ENCODE measurements at places on chromosomes 6 and 20.

- no peak for DNase-seq
These were observed 98.1 kb downstream of the DNAH8 start for GRCh38 chr6:38813041-38813823.

DNA sequence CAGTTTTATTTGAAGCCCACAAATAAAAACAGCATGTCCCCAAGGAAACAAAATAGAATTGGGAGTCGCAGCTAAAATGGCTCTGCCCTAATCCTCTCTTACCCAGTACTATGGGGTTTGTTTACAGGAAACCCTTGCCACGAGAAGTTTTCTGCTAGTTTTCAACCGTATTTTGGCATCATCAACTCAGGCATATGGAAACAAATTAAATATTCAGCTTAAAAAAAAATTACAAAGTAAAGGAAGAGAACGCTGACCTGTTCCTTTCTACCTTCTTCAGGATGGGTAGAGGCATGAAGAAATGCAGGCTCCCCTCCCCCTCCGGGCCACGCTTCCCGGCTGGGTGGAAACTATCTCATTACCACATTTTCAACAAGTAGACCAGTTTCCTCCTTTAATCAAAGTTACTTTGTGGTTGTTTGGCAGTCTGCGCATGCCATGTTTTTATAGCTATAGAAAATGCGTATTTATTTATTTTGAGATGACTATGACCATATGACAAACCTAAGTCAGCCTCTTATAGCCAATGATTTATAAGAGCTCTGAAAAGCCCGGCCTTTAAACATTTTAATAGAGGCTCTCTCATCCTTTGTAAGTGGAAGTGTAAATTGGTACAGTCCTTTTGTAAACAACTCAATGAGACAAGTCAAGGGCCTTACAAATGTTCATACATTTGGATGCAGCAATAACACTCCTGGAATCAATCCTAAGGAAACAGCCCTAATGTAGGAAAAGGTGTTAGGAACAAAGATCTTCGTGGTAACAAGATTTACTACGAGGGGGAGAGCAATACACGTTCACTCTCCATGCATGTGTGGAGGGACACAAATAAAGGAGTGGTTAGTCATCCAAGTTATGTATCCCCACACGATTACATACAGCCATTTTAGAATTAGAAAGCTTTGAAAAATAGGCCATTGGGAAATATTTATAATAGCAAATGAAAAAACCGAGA is 16.1 kb upstream of the ZNF217 start:
- peak; percentile 76 for DNase-seq

DNA sequence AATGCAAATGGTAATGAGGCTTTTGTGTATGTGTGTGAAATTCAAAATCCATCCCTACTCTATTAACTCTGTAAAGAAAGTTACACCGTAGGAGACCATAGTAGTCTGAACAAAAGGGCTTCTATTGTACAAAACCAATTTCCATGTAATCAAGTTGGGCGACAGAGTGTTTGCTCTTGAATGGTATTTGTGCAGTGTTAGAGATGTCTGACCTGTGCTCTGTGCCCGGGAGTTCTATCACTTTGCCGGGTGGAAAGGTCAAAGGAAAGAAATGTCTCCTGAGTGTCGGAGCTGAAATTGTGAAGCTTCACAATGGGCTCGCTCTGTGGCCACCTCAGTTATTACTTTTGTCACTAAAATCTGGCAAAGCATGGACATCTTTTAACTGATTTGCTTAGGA is 312.0 kb downstream of the SAMD5 start:
- DNase-seq = no peak

GRCh38 chr20:18666803-18667415 is 79.1 kb downstream of the DTD1 start:
- DNase-seq = no peak

DNA sequence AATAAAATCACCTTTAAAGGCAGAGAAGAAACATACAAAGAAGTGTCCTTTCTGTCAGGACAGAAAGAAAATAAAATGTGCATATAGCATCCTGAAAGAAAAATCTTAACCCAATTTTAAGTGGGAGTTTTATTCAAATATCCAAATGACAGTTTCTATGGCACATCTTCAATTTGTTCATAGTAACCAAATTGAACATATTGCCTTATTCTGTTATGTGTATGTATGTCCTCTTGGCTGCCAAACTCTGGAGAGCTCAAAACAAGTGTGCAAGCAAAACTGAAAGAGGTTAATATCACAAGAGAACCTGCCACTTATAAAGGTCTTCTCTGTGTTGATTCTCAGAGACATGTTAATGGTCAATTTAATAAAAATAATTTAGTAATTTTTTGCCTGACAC is 334.7 kb downstream of the BCKDHB start:
- DNase-seq = no peak

GRCh38 chr6:53244399-53244931 is 95.8 kb upstream of the GCM1 start:
- no peak for DNase-seq

- DNase-seq = no peak
These were observed 216.2 kb upstream of the SOX4 start for GRCh38 chr6:21377356-21377755.

GRCh38 chr6:156731396-156731795 is 45.8 kb upstream of the ARID1B start:
- DNase-seq = no peak

GRCh38 chr6:10323018-10323417 is 91.9 kb downstream of the TFAP2A start:
- DNase-seq = no peak

DNA sequence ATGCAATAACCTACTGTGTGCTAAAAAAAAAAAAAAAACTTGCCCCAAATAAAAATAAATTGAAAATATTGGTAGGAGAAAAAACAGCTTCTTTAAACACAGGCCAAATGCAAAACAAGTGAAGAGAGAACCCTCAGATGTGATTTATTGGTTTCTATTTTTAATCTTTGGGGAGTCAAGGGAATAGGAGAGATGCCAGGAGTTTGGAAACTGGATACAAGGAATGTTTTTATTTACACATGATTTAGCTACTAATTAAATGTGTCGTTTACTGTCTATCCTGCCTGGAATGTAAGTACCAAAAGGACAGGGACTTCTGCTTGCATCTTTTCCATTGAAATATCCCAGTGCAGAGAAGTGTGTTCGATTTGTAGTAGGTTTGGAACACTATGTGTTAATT is 810.7 kb downstream of the MAFB start:
- DNase-seq = no peak

GRCh38 chr6:154236646-154237301 is 119.8 kb downstream of the IPCEF1 start:
- DNase-seq = no peak

DNA sequence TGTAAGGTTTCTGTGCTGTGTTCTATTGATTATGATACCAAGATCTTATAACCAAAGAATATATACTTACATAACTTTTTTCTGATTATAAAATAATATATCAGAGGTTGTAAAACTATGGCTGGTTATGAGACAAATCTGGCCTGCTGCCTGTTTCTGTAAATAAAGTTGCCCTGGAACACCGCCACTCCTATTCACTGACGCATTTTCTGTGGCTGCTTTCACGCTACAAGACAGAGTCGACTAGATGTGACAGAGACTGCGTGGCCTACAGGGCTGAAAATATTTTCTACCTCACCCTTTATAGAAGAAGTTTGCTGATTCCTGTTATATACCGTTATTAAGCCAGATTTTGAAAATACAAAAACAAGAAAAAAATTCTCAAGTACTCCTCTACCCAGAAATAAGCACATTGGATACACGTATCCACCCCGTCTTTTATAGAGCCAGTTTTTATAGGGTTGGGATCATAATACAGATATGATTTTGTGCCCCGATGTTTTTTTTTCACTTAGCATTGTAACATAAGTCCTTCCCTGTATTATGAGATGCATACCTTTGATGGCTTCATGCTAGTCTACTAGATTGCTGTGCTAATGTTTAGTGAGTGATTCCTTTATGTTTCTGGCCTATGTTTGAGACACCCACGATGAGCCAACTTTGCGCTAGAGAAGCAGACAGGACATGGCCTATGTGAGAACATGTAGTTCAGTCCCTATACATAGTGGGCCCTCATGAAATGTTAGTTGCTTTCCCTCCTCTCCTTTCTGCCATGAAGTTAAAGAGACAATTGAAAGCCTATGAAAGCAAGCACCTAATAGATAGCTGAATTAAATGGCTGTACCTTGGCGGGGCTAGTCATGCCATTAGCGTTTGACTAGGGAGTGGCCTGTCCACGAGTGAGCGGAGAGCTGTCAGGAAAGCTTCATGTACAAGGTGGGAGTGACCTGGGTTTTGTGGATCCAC is 98.1 kb upstream of the KCNK16 start:
- DNase-seq = no peak

DNA sequence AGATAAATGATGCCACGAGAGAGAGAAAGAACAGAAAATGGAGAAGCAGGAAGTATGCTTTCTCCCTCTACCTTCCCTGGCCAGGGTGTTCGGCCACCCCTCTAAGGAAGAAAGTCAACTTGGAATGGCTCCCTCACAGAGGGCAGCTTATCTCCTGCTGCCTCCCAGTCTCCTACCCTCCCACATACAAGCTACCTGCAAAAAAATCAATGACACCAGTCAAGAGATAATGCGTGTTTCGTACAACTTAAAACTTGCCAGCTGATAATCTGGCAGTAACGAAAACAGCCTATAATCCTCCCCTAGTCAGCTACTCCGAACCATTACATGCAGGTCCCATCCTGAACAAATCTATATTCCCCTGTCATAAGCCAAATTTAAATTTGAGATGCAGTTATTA is 61.7 kb downstream of the BTBD9 start:
- DNase-seq = no peak

DNA sequence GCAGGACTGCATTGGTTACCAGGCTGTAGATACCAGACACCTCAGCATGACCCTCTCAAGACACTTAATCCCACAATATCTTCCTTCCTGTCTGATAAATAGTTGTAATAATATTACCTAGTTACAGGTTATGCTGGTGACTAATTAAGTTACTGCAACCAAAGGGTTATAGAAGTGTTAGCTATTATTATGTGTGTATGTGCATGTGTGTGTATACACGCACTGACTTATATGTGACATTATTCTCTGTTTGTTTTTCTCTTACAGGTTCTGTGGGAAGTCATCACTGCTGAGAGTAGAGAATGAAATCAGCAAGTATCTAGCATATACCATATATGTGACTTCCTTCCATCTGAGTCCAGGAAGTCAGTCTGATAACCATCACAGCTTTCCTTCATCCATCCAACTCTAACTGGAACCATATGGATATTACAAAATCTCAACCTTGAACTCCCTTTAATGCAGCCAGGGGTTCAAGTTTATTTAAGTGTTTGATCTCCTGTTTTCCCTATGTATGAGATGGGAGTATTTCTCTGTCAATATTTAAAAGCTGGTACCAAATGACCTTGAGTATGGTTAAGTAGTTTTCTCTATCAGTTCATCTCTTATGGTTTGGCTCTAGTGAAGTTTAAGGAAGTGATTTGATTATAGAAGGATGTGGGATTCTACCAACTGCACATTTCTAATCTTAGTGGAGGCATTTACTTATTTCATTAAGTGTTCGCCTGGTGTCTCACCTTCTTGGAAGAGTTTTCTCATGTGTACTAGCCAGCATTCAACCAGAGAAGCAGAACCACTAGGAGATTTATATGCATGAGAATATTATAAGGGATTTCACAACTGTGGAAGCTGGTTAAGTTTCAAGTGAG is 313.2 kb downstream of the HIVEP2 start:
- no peak for DNase-seq

GRCh38 chr6:140101818-140102217 is 727.4 kb upstream of the CITED2 start:
- DNase-seq = no peak

- no peak for DNase-seq
These were observed 385.6 kb downstream of the CDKAL1 start for GRCh38 chr6:20919677-20920385.

GRCh38 chr6:96466147-96466863 is 55.3 kb upstream of the UFL1 start:
- peak; percentile 18 for DNase-seq

DNA sequence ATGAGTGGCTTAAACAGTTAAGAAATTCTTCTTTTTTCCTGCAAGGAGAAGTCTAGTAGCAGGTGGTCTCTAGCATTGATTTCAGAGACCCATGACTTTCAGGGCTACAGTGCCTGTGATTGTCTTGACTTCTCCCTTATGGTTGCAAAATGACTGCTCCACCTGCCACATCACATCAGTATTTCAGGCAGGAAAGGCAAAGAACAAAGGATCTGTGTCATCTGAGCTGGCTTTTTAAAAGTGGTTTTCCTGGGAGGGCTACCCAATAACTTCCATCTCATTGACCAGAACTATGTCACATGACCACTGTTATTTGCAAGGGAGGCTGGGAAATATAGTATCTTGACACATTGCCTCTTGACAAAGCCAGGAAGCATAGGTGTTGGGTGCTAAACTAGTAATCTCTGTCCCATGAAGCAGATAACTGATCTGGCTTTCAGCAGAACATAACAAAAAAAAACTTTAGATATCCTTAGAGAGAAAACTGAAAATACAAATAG is 226.2 kb downstream of the DHX35 start:
- DNase-seq = no peak

- no peak for DNase-seq
These were observed 702 bp upstream of the TNFAIP3 start for GRCh38 chr6:137866200-137866913.

- no peak for DNase-seq
These were observed 212.6 kb upstream of the EXOC2 start for GRCh38 chr6:905556-905955.

GRCh38 chr6:166221040-166221439 is 53.4 kb upstream of the TBXT start:
- DNase-seq = no peak

GRCh38 chr6:148516617-148517016 is 174.0 kb downstream of the SASH1 start:
- no peak for DNase-seq

- no peak for DNase-seq
These were observed 457.6 kb upstream of the ZNF337 start for GRCh38 chr20:26154224-26154623.

DNA sequence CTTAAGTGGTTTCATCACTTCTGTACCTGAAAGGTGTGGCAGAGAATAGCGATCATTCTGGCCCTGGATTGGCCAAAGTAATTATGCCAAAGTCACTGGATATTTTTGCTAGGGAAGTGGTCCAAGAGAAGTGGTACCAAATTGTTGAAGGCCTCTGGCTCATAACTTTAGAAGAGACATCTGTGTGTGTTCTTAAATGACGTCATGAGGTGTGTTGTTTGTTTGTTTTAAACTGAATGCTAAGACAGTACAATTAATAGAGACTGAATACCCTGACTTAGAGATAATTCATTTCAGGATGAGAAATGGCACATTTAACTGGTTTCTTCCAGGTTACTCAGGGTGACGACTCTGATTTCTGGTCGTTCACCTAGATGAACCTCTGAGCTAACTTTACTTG is 3.3 kb downstream of the VAPB start:
- no peak for DNase-seq
